Endodermal cell (in vitro differentiated cells): ENCODE measurements at places on chromosomes 4 and X. TPM values are rescaled to one million over a fixed set of nuclear protein-coding genes. Genes with fewer than 3 reads are reported as not detected.

DDIT4L gene
- 19.6 to 21.9 TPM (median 19.7 TPM) in 3 replicates for total RNA-seq

- DNase-seq, result no peak
These were observed 158.2 kb downstream of the AREG start for GRCh38 chr4:74603186-74603585.

GRCh38 chr4:98775672-98776071 is 117.3 kb upstream of the TSPAN5 start:
- no peak for DNase-seq

DNA sequence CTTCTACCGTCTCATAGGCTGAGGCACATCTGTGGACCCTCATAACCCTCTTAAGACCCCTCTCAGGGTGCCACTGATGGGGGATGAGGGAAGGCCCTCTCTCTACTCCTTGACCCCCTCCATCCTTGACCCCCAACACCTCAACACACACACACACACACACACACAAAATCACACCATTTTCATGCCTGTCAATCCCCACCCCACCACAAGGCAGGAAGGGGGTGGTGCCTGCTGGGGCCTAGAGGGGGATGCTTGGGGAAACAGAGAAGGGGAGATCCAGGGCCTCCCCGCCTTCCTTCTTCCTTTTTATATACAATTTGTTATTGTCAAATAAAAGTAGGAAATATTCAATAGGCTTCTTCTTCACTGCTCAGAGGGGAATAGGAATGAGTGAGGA is 1.2 kb upstream of the EBP start:
- DNase-seq, result no peak

SHOX gene
- total RNA-seq, result not detected in 2 replicates

GRCh38 chrX:71919431-71919830 is 8.8 kb downstream of the NHSL2 start:
- DNase-seq, result no peak

DNA sequence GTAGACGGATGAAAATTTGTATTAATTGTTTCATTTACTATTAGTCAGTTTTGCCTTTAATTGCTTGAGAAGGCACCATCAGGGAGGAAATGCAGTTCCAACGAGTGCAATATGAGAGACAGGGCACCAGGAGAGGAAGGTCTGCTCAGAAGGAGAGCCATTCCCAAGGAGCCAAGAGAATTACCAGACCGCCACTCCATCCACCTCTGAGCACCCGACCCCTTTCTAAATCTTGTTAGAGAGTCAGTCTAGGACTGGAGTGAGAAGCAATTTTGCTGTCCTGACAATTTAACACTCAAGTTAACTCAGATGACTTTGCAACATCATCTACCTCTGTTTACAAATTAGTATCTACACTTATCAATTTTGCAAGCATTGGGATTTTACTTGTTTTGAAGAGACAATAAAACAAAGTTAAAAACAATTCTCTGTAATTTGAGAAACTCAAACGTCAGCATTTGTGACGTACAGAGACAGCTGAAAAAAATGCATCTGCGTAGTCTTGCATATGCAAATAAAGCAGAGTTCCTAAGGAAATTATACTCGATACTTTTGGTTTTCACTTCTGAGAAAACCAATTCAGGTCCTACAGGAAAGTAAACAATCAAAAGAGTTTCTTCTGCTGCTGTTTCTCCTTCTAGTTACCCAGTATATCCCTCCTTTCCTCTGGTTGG is 1704.7 kb upstream of the TENM3 start:
- no peak for DNase-seq
